ENCODE measurements at places on chromosomes 11 and 22.

GRCh38 chr11:17814546-17814945 lies 80.0 kb downstream of the KCNC1 start:
- no peak for DNase-seq

DNA sequence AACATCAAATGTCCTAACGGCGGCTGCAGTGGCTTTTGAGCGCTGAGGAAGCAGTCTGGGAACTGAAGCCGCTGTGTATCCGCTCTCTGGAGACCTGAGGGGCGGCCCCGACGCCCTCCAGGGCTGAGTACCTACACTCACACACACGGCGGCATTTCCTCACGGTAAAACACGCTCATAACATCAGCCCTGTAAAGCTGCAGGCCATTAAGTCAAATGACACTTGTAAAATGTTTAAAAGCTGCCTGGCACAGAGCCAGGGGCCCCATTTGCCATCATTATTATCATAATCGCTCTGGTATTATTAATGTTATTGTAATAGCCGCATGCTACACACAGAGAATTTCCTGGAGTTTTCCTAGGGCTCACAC lies 5.1 kb downstream of the CARS1 start:
- no peak for DNase-seq

DNA sequence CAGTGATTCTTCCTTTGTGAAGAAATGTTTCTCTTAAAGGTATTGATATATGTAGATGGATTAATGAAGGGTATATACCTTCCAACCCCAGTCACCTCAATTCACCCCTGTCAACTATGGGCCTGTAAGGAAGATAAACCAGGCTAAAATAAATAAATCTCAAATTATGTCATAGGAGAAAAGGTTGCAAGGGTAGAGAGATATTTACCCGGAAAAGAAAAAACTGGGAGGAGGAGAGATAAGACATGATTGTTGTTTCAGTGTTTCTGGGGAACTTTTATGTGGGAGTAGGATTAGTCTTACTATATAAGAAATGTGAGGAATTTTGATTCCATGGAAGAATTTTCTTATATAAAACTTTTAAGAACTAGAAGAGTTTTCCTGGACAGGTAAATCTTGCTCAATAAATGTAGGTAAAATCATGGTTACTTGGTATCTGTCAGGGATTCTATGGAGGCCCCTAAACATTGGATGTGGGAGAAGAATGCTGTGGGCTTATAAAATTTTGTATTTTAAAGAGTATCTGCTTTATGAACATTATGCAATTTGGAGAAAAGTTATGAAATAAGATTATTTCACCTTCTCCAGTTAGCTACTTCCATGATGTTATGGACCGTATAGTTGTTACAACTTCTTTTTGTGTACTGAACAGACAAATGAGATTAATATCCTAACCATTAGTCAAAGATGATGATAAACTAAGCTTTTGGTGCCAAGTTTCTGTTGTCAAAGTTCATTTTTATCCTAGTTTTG lies 6.4 kb downstream of the YAP1 start:
- DNase-seq = no peak

- DNase-seq = no peak
Measured at GRCh38 chr22:49412236-49412635, 415.4 kb downstream of the BRD1 start.
